Type B pancreatic cell (in vitro differentiated cells): ENCODE measurements at places on chromosomes 16 and 17. TPM values are rescaled to one million over a fixed set of nuclear protein-coding genes. Genes with fewer than 3 reads are reported as not detected.

KRT16 gene
- 1.5 and 9.2 TPM in 2 replicates for total RNA-seq

TOX3 gene
- total RNA-seq, result 14.7 and 18.4 TPM in 2 replicates

CCDC200 gene
- not detected in 2 replicates for total RNA-seq

- no peaks in the 10 kb centered on the region for H3K27me3 ChIP-seq
- H3K36me3 ChIP-seq, result no peaks in the 10 kb centered on the region
- no peak for DNase-seq
- no peaks in the 10 kb centered on the region for H3K4me1 ChIP-seq
- no peak overlapping the region for H3K27ac ChIP-seq
Observed at GRCh38 chr16:64679976-64680690, 441.7 kb downstream of the CDH11 start.

- no peaks in the 10 kb centered on the region for H3K4me1 ChIP-seq
- DNase-seq, result no peak
- no peak overlapping the region for H3K4me3 ChIP-seq
- H3K27ac ChIP-seq, result no peak overlapping the region
- no peaks in the 10 kb centered on the region for H3K36me3 ChIP-seq
- H3K27me3 ChIP-seq, result no peaks in the 10 kb centered on the region
Observed at GRCh38 chr16:46937536-46937935, 35.9 kb downstream of the DNAJA2 start.
